ENCODE measurements at places on chromosomes 4 and X. TPM values are rescaled to one million over a fixed set of nuclear protein-coding genes. Genes with fewer than 3 reads are reported as not detected.

Gene HMGN5
- 1.3 TPM for total RNA-seq

Gene YIPF7
- total RNA-seq, result not detected

DNA sequence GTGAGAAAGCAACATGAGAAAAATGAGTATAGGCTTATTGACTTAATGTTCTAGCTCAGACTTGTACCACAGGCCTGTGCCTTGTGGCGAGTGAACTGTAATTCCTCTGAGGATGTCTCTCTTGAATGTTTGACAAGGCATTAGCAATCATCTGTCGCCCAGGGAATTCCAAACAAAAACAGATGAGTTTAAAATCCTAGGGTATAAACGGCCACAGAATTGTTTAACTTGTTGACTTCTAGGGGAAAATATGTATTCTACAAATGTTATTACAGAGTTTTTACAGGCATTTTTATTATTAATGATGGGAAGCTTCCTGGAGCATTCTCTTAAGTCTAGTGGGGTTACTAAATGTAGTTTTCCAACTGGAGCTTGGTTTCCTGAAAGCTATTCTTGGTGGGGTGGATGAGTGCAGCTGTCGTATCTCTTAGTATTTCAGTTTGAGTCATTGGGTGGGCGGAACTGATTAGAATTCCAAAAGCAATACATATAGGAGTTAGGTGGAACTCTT is 40.6 kb downstream of the ARHGAP10 start:
- no peak for DNase-seq

DNA sequence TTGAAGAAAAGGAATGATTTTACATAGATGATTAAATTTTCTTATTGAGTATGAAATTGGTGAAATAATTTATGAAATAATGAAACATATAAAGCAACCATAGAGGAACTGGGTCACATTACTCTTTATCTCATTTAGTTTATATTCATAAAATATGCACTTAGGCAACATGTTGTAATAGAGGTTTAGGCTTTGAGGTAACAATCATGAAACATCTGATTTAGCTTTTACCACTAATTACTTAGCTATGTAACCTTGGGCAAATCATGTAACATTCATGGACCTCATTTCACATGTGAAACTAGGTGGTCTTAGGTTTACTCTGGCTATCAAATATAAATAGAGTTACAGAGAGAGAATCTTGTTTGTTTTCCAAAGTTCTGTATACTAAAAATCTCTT is 54.5 kb upstream of the SMARCA5 start:
- no peak for DNase-seq

Gene CD99
- total RNA-seq, result 164 TPM

GRCh38 chr4:10730019-10730418 is 45.5 kb upstream of the CLNK start:
- no peak for DNase-seq

DNA sequence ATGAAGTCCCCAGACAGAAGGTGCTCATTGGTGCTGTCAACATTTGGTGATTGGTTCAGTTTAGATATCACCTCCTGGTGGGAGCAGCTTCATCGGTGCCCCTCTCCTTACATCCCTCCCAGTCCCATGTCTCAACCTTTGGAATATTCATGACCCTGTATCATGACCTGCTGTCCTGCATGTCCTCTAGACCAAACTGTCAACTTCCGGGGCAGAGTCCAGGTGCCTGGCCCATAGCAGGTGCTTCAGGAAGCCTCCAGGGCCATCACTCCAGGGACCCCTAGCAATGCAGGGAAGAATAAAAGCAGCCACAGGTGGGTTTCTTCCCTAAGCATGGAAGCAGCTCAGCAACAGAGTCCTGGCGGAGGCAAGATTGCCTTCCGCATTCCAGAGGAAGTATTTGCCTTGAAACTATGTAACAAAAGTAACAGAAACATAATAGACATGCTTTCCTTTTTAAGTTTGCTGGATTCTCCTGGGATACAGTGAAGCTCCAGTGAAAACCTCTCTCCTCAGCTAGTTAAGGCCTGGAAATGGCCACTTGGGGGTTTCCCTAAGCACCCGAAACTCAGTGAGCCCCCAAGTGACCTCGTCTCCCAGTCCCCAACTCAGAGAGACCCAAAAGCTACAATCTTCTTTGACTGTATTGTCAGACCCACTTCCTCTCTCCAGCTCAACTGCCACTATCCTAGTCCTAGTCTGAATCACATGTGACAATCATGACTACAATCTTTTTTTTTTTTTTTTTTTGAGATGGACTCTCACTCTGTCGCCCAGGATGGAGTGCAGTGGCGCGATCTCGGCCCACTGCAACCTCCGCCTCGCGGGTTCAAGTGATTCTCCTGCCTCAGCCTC is 1.3 kb upstream of the ATP6AP1 start:
- DNase-seq, result no peak

DNA sequence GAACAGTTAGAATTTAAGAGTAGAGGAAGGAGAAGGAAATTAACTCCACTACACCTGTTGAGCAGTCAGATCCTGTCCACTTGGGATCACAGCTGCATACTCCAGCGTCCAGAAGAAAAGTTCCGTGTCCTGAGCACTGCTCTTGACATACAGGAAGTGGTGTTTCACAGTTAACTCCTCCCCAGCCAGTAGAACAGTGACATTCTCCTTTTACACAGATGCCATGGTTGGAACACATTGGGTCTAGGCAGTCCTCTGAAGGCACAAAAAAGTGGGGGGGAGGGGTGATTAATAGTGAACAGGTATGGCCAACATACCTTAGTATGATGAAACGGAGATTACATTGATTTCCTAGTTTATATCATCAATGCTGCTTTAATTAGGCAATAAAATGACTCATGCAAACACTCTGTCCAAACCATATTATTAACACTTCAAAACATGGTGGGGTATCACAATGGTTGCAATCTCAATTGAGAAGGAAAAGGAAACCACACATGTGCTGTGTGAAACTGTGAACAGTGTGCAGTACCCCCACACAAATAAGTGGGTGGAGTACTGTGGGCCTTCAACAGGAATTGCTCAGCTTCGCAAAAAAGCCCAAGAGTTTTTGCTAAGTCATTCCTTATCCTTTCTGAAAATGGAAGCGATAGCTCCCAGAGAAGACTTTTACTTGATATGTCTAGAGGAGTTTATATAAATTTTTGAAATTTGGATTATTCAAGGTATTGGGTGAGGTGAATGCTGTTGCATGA is 295.6 kb downstream of the SH2D1A start:
- no peak for DNase-seq

- no peak for DNase-seq
Measured at GRCh38 chr4:103915224-103915869, 195.6 kb upstream of the TACR3 start.

DNA sequence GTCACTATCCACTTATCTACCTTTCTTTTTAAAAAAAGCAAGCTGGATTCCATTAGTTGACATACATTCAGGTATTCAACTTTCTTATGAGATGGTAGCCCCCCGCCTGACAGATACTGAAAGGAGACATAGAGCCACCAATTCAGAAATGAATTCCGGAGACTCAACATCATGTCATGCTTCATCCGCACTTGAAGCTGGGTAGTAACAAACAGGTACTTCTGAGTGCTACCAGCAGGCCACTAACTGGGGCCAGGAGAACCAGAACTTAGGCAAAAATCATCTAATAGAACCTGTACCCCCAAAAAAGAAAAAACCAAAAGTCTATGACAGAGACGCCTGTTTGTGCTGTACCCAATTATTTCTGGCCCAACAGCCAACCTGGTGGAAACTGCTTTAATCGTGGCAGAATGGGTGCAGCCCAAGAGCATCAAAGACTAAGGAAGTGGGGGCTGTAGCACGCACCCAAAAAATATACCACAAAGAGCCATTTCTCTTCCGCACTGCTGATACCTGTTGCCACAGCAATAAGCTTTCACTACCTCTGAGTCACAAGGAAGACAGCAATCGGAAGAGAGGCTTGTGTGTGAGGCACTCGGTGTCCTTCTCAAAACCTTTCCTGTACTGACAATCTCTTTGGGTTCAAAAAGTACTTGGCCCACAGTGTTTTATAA is 84.8 kb downstream of the AFAP1 start:
- DNase-seq, result peak; percentile 47

DNA sequence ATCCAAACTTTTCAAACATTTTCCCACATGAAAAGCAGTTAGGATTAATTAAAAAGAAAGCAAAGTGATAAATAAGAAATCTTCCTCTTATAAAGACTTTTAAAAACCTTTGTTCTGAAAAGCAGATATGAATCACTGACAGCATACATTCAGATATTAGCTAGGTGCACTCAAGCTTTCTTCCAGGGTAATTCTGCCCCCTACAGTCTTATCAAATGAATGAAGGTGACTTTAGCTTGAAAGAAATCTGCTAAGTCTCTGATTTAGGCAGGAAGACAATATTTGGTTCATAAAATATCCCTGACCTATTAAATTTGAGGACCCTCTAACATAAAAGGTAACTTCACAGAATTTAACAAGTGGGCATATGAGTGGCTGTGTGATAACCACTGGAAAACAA is 209.1 kb upstream of the FAM47A start:
- DNase-seq, result no peak

DNA sequence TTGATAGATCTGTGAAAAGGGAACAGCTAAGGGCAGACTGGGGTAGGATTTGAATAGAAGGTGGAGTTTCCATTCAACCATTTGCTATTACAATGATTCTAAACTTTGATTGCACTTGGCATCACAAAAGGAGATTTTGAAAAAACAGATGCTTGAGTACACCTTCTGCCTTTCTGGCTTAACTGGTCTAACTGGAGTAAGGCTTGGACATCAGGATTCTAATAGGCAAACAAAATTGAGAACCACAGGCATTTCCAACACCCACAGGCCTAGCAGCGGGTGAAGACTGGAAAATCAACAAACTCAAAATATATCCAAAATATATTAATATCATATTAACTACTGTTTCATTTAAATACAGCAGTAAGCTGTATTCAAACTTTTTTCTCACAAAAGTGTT is 1.9 kb upstream of the VEGFC start:
- DNase-seq, result no peak

Gene CCDC149
- not detected for total RNA-seq

GRCh38 chr4:43435291-43435690 is 542.8 kb downstream of the GRXCR1 start:
- no peak for DNase-seq

- DNase-seq, result no peak
Measured at GRCh38 chrX:32530802-32531403, 680.4 kb downstream of the DMD start.

Gene CNKSR2
- 11.4 TPM for total RNA-seq

- DNase-seq, result peak; percentile 9
Measured at GRCh38 chrX:140762061-140762460, 52.5 kb downstream of the LINC00632 start.

- DNase-seq, result no peak
Measured at GRCh38 chr4:78220283-78220682, 163.2 kb downstream of the FRAS1 start.

Data from activated T-cell treated with anti-CD3 and anti-CD28 coated beads, Interleukin-2, amount 50 U/mL, for 4 hours (primary cell).